Stimulated activated CD8-positive, alpha-beta memory T cell treated with anti-CD3 and anti-CD28 coated beads, Interleukin-15, amount 100 ng/mL, for 4 hours (primary cell): ENCODE measurements at places on chromosomes 7 and 10.

DNA sequence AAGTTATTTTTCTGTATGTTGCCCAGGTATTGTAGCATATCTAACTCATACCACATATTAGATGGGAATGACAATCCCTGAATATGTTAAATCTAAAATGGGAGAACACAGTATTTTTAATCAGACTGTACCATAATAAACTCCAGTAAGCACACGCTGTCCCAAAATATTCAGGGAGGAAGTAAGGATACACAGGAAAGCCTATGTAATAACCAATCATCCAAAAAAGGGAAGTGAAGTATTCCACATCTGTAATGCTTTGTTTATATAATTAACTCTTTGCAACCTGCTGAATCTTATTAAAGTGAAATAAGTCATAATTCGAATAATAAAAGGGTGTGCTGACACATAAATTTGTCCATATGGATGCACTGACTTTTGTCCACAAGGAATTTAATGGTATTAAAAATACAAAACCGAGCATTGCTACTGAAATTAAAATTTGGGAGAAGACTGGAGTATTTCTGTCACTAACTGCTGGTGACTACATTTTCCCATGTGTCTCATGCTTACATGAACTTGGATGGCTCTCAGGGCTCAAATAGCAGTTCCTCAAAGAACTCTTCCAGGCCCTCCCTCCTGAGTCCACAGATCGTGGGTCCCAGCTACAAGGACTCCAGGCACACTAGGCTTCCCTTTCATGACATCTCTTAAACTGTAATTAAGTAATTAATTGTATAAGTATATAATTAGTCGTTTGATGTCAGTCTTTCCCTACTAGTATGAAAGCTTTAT is 120.6 kb downstream of the NEBL start:
- DNase-seq: no peak

DNA sequence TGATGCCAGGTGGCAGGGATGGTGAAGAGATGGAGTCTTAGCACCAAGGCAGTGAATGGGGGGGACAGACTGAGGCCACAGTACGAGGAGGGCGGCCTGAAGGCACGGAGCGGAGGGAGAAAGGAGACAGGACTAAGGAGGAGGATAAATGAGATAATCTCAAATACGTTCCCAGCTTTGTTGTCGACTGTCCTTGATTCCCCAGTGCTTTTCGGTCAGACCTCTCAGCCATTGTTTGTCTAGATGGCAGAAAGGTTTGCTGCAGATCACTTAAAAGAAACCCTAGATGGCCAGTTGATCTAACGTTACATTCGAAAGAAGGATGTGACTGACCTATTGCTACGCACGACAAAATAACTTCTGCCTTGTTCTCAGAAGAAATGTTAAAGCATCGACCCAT is 479.0 kb downstream of the GATA3 start:
- DNase-seq: no peak

DNA sequence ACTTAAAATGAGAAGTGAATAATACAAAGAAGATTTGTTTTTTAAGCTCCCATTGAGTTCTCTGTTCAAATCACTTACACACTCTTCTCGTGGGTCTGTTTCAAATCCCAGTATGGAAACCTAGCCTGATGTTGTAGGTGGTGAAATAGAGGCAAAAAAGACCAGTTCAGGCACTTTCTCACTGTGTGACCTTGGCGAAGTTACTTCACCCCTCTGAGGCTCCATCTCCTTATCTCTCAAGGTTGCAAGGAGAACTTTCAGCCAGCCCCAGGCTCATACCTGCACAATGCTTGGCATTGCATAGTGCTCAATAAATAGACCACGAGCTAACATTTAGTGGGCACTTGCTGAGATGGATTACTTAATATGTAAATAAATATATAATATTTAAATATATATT is 90.1 kb downstream of the PRLHR start:
- DNase-seq: no peak

GRCh38 chr7:66452165-66452564 is 176.5 kb upstream of the KCTD7 start:
- DNase-seq: no peak

DNA sequence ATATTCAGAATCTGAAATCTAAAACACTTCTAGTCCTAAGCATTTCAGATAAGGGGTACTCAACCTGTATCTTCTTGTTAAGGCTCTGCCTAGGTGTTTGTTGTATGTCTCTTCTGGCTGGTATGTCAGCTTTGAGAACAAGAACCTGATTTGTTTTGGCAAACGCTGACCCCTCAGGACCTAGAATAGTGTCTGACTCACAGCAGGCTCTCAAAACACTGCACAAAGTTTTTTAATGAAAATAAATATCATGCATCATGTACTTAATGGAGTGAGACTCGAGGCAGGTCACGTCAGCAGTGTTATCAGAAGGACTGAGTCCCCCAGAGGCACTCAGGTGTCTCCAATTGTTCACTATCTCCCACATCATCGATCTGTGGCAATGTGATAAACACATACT is 99.1 kb downstream of the GLI3 start:
- DNase-seq: no peak

GRCh38 chr7:37665352-37666022 is 18.1 kb upstream of the GPR141 start:
- no peak for DNase-seq

GRCh38 chr7:50661345-50662040 is 96.3 kb upstream of the DDC start:
- no peak for DNase-seq

- no peak for DNase-seq
Measured at GRCh38 chr10:93837822-93838221, 56.0 kb upstream of the SLC35G1 start.

GRCh38 chr10:32360241-32360640 is 13.3 kb upstream of the EPC1 start:
- no peak for DNase-seq

- DNase-seq: no peak
Measured at GRCh38 chr7:133481676-133482075, 228.8 kb downstream of the EXOC4 start.

GRCh38 chr10:16195178-16195769 is 241.5 kb upstream of the PTER start:
- DNase-seq: no peak

DNA sequence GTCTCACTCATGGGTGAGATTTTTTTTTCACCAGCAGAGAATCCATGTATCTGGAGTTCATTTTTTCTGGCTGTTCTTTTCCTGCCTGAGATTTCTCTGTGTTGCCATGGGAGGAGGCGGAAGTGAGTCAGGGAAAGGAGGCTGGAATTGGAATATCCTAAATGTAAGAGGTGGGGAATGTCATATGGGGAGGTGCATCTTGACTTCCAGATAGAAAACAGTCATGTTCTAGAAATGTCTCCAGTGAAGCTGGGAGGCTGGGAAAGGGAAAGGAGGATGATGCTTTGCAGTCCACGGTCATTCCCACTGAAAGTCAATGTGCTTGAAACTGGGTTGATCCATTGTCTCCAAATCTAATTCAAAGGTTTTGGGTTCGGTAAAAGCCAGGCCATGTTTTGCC is 39.7 kb upstream of the HPS1 start:
- DNase-seq: no peak

DNA sequence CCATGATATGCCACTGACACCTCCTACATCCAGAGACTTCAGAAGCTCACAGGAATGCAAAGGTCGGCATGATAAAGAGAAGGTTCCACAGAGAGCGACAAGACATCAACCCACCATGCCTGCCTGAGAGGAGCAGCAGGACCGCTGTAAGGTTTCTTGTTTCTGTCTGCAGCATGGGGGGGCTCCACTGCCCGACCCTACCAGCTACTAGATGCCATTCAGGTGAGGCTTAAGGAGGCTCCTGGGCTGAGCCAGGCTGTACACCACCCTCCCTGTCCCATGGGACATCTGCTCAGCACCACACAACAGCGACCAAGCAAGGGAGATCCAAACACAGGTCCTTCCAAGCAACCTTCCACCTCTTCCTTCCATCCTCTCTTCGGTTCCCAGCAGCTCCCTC is 234.6 kb downstream of the TNS3 start:
- DNase-seq: no peak

DNA sequence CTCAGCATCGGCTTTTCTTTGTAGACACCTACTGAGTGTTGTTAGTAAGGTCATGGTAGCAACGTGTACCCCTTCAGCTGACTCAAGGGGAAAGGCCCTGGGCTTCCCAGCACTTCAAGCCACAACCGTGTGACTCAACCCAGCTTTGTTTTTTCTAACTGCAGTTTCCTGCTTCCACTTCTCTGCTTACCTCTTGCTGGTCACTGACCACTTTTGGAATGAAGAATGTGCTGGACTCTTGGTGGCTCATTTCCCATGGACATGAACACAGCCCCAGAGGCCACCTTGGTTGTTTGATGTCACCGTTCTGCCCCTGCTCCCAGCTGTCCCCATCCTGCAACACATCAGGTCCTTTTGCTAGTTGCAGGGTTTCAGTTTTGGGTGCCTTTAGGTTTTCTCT is 69.5 kb upstream of the ZNF438 start:
- peak; percentile 55 for DNase-seq

DNA sequence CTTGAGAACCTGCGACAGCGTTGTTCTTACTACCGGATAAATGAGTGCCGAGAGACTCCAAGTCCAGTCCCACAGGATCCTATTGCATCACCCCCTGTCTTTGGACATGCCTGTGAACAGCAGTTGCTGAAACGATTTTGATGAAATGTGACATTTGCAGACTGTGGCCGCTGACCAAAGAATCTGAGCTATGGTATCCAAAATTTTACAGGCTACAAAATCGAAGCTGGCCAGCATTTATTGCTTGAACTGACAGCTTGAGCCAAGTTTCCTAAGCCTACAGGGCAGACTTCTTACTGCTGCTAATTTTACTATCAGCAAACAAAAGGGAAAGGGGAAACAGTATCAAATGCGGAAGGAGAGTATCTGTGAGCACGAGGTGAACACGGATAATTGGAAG is 12.1 kb upstream of the NPVF start:
- DNase-seq: no peak

DNA sequence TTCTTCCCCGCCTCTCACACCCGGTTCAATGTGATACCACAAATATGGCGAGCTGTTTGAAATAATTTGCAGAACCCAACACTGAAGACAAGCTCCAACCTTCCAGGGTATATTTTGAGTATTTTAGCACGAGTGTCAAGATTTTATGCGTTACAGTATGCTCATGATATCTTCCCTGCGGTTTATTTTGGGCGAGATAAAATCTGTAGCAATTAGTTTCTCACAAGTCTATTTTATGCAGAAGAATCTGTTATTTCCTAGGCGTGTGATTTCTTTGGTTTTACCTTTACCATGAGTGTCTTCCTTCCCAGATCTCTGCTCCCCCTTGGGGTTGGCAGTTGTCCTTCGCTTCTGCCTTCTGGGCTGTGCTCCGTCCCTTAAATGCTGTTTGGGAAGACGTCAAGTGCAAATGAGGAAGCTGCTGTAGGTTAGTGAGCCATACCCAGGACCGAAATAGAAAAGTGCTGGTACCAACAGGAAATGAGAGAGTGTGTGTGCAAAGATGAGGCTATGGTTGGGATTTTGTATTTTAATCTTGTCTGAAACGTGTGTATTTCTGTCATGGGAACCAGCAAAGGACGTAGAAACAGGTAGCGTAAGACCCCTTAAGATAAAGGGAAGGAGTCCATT is 299.8 kb downstream of the KLF6 start:
- no peak for DNase-seq

GRCh38 chr7:123537026-123537642 is 2.7 kb upstream of the IQUB start:
- no peak for DNase-seq

DNA sequence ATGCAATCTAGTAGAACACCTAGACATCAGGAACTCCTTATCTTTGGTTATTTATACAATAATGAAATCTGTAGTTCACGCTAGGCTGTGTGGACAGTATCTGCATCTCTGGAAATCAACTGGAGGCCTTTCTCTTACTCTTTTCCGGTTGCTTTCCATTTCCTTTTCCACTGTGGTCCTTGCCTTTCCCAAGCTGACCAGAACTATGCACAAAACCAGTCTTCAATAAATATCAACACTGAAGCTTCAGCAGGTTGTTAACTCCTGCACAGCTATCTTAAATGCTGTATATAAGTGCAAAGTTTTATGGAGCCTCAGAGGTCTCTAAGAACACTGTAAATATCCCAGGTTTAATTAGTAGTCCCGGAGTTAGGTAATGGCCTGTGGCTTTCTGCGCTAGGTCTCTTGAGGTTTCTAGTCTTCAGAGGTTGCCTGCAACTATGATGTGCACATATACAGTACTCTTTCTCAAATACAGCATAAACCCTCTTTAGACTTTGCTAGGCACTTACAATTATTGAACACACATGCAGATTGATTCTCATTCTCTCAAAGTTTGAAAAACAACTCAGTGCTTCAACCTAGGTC is 2.4 kb downstream of the KLLN start:
- DNase-seq: no peak

- no peak for DNase-seq
Measured at GRCh38 chr10:4354382-4354812, 471.6 kb upstream of the AKR1E2 start.

- no peak for DNase-seq
Measured at GRCh38 chr10:92081641-92082040, 158.1 kb downstream of the BTAF1 start.

GRCh38 chr7:24227068-24227467 is 56.9 kb upstream of the NPY start:
- DNase-seq: no peak
